ENCODE measurements at places on chromosomes 6 and 20. TPM values are rescaled to one million over a fixed set of nuclear protein-coding genes. Genes with fewer than 3 reads are reported as not detected.

The RTN4IP1 gene
- 8.2 TPM for total RNA-seq

The SOBP gene
- total RNA-seq, result 1.9 TPM

The TMEM242 gene
- total RNA-seq, result 4.3 TPM

The ARMC12 gene
- 0.43 TPM for total RNA-seq

The C20orf173 gene
- not detected for total RNA-seq

The SIGLEC1 gene
- not detected for total RNA-seq

The CFB gene
- total RNA-seq, result 3.5 TPM

The WFDC2 gene
- not detected for total RNA-seq

The KCNB1 gene
- total RNA-seq, result not detected

The STMND1 gene
- not detected for total RNA-seq

The FAM209B gene
- not detected for total RNA-seq

The OR2B6 gene
- not detected for total RNA-seq

The ZBTB22 gene
- total RNA-seq, result 16.0 TPM

The ISM1 gene
- 0.64 TPM for total RNA-seq

GRCh38 chr6:138576313-138576712, 77.0 kb upstream of the NHSL1 start:
- DNase-seq, result no peak

- DNase-seq, result peak; percentile 43
These were observed 83.4 kb downstream of the BMP6 start for GRCh38 chr6:7809346-7809745.

DNA sequence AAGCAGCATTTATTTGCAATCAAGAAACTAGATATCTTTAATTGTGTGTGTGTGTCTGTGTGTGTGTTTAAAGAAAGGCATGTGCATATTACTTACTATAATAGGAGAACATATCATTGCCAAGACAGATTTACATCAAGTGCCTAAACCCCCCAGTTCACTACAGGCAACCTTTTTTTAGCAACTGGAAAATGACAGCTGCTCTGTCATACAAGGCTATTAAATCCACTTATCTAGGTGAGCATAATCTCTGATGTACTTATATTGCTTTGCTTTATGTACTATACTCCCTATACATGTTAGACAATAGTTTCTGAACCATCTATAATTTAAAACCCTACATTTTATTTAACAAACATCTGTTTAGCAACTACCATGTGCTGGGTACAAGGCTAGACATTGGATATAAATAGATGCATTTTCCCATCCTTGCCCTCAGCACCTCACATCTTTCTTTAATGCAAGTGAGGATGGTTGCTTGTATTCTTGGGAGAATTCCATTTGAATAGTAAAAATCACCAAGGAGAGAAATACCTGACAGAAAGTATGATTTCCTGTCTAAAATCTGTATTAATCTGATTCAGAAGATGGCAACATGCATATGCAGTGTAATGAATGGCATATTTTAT, 398.3 kb downstream of the LAMA2 start:
- DNase-seq, result no peak

GRCh38 chr6:2229742-2230141, 15.7 kb downstream of the GMDS start:
- DNase-seq, result no peak

DNA sequence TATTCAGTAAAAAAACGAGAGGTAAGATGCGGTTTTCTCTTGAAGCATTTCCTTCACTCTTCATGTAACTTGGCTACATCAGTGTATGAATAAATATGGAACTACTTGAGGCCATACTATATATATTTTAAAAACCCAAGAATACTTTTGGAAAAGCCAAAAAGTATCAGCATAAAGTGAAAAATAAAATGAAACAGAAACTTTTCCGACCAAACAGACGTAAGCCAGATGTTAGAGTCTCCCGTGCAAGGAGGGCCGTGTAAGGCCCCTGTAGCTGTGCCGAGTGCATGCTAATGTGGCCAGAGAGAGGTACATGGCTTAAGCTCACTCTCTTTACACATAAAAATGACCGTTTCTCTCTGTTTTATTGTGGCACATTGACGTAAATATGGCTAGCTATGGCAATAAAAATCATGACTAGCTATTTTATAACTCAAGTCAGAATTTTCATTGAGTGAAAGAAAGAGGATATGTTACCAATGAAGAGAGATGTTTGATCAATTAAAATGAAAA, 140.1 kb upstream of the GMDS start:
- no peak for DNase-seq

DNA sequence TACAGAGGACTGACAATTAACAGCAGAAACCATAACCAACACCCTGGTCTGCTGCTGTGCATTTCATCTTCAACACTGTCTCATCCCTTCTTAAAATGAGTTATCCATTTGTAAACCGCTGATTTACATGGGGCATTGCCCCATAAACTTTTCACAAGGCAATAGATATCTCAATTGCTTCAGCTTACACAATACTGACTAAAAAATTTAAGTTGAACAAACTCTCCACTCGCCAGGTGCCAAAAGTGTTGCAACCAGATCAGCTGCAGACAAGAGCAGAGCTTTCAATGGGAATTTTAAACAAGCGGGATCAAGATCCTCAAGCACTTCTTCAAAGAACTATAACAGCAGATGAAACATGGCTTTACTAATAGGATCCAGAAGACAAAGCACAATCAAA, 183.0 kb downstream of the TASP1 start:
- DNase-seq, result peak; percentile 89

DNA sequence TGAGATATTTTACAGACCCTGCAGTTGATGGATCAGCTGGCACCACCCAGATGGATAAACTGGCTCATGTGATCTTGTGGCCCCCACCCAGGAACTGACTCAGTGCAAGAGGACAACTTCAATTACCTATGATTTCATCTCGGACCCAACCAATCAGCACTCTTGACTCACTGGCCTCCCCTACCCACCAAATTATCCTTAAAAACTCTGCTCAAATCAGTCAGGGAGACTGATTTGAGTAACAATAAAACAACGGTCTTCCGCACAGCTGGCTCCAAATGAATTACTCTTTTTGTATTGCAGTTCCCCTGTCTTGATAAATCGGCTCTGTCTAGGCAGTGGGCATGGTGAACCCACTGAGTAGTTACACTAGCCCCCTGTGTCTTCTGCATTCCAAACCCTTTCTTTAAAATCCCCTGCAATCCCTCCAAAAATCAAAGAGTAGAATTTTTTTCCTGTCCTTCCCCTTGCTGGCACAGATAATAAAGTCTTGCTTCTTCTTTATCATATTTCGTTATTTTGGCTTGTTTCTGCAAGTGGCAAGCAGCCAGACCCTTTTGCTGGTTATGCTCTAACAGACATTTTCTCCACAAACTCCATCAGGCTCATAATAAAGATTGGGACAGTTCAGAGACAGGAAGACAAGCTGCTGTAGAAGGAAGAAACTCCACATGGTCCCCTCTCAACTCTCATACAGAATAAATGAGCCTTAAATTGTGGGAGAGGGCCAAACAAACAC, 48.3 kb downstream of the OR2B6 start:
- DNase-seq, result no peak

- DNase-seq, result no peak
These were observed 21.8 kb downstream of the ADNP start for GRCh38 chr20:50909413-50909812.

- DNase-seq, result no peak
These were observed 57.1 kb upstream of the HDDC2 start for GRCh38 chr6:125358898-125359297.

GRCh38 chr6:16544521-16544920, 216.7 kb downstream of the ATXN1 start:
- no peak for DNase-seq

DNA sequence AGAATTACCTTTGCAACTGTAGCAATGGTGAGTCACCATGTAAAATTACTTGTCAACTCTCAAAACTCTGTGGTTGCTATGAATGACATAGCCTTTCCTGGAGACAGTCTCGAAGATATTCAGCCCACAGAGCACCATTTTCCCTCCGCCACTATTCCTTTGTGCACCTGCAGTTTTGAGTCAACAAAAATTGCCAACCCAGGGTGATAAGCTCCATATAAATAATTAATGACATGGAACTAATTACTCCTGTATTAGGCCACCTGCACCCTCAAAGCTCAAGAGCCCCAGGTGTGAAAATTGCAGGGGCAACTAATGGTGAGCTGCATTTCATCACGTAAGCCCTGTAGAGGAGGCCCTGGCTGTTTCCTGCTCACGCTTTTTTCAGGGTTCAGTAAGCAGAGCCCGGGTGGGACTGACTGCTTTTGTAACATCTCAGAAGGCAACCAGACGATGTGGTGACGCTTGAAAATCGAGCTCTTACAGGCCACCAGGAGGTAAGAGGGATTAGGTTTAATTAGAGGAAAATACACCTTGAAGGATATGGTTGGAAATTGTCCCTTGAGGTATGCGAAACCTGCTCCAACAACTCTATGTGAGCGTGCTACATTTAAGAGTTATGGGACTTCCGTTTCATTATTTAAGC, 70.8 kb downstream of the BMP2 start:
- DNase-seq, result no peak

DNA sequence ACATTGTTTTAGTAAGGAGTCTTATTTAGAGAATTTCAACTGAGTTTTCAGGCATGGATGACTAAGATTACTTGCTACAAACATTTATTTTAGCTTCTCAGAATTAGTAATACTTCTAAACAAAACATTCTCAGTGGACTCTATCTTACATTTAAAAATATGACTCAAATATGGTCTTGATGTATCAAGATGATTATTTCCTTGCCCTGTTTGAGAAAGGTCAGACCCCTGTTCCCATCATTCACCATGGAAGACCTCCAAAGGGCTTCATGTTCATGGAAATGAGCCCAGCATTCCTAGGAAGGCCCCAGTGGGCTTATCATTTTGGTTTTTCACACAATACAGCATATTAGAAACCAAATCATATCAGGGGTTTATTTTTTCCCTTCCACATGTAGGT, 24.6 kb upstream of the TRPC4AP start:
- DNase-seq, result peak; percentile 16

DNA sequence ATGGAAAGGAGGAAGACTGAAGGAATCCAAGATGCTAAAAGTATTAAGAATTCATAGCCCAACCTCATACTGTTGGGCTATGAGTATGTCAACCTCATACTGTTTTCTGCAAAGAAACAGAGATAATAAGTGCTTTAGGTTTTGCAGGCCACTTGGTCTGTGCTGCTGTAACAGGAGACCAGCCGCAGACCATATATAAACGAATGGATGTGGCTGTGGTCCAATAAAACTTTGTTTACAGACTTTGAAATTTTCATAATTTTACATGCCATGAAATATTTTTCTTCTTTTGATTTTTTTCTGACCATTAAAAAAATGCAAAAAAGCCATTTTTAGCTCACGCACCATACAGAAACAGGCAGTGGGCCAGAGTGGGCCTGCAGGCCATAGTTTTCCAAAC, 13.7 kb upstream of the THBD start:
- DNase-seq, result no peak

GRCh38 chr6:154984146-154984545, 11.0 kb upstream of the TIAM2 start:
- peak; percentile 50 for DNase-seq

GRCh38 chr6:142087950-142088857, 44.5 kb upstream of the GJE1 start:
- DNase-seq, result no peak

GRCh38 chr6:42022755-42023384, 27.5 kb upstream of the TAF8 start:
- DNase-seq, result no peak

GRCh38 chr6:163398815-163399214, 15.7 kb upstream of the QKI start:
- DNase-seq, result no peak

DNA sequence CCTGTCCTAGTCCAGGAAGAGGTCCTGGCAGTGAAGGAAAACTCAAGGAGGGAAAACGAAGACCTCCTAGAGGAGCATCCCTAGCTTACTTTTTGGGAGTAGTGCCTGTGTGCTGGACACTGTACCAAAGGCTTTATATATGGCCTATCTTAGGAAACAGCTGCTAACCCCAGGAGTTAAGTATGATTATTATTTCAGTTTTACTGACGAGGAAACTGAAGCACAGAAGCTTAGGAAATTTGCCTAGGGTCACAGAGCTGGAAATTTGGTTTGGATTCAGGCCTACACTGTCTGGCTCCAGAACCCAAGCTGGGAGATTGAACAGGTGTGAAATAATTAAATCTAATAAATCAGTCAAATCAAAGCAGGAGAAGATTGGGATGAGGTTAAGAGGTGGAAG, 78.0 kb downstream of the SLX4IP start:
- no peak for DNase-seq

DNA sequence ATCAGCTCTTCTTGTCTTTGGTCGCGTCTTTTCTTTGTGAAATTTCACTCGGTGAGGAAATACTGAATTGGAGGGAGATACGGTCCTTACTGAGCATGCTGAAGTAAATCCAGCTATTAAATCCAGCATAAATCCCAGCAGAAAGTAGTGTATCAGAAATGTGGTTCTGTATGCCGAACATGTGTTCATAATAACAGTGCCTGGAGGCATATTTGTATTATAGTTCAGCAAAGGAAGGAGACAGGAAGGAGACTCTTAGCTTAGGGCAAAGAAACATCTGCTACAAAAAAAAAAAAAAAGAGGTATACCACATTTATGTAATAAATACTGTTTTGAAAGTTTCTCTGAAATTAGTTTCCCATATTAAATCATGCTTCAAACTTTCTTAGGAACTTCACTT, 211.8 kb downstream of the PLCB4 start:
- no peak for DNase-seq

Measured in fibroblast of villous mesenchyme (primary cell).